ENCODE measurements at places on chromosomes 7 and 10. TPM values are rescaled to one million over a fixed set of nuclear protein-coding genes. Genes with fewer than 3 reads are reported as not detected.

DNA sequence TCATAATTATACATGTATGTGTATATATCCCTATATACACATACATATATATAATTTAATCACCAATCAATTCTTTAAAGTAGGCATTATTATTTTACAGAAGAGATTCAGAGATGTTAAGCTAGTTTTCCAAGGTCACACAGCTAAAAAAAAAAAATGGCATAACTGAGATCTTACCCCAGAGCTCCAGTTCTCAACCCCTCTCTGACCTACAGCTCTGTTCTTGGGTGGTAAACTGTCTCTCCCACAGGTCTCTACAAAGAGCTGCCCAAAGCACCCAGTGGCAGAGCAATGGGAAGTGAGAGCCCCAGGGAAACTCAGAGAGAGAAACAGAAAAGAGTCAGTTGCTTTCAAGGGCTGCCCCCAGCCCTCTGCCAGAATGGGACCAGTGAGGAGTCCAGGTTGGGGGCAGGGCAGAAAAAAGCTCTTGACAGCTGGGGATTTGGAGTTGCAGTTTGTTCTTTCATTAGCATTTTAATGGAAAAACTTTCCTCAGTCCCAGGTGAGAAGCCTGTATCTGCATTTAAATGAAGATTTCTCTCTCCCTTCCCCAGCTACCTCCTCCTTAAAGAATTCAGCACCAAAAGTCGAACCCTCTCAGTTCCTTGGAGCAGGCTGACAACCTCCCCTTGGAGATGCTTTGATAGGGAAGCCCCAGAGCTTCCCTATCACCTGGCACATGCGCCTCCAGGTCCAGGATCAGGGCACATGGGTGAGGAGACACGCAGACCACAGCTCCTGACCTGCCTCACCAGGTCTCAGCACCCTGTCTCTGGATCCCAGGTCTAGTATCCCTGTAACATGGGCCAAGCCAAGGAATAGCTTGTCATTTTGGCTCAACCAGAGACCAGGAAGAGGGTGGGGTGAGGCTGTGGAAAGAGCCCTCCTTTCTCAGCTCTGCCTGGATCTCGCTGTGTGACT, 388.1 kb downstream of the PLXNA4 start:
- DNase-seq = no peak

DNA sequence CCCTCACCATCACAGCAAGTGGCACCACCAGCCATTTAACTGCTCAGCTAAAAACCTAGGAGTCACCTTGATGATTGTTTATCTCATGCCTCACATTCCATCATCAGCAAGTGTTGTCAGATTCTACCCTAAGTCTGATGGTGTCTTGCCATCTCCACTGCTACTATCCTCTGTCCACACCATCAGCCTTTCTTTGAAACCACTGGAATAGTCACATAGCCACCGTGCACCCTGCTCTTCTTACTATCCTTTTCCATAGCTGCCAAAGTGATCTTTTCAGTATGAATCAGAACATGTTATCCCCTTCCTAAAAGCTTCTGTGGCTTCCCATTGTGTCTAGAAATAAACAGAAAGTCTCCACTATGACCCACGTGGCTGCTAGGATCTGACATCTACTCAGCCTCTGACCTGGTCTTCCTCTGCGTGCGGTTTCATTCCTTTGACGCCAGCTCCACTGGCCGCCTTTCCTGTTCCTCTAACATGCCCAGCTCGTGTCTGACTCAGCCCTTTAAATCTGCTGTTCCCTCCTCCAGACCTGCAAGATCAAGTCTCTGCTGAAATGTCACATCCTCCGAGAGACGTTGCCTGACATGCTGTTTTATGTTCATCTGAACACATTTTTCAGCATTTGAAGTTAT, 16.5 kb upstream of the CHN2 start:
- DNase-seq = peak; percentile 79

DNA sequence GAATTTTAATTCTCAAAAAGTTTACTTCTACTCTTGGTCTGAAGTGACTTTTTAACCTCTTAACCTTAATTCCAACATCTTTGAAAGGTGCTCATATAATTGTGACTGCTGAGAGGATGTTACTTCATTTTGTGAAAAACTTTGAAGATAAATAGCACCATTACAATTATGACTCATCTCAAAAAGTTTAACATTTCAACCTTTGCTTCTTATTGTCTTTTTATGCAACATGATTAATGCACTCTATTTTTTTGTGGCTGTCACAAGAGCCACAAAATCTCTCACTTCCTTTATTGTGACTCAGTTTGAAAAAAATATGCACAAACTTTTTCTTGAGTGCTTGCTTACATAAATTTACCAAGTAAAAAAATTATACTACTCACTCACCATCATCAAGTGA, 383.1 kb downstream of the LRRTM3 start:
- DNase-seq = no peak

- no peak for DNase-seq
Observed at GRCh38 chr7:16084370-16084769, 337.0 kb downstream of the CRPPA start.

DNA sequence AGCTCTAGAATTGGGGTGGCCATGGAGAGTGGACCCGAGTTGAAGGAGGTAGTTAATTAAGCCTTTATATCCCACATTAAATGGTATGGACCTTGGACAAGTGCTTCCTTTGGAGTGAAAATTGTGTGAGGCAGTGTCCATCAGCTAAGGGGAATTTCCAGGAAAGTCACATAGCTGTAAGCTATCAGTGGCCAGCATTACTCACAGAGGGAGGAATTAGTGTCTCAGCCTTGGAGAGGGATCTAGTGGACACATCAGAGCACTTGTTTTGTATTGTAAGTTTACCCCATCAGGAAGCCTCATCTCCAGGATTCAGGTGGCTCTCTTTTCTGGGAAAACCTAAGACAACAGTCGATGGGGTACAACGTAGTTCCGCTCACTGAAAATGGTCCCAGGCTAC, 416.7 kb downstream of the TFEC start:
- DNase-seq = no peak

- no peak for DNase-seq
Observed at GRCh38 chr10:63723741-63724140, 202.5 kb downstream of the REEP3 start.

Gene PRRT4
- 2.7 TPM for total RNA-seq

- DNase-seq = no peak
Observed at GRCh38 chr7:71526106-71526505, 394.2 kb downstream of the GALNT17 start.

DNA sequence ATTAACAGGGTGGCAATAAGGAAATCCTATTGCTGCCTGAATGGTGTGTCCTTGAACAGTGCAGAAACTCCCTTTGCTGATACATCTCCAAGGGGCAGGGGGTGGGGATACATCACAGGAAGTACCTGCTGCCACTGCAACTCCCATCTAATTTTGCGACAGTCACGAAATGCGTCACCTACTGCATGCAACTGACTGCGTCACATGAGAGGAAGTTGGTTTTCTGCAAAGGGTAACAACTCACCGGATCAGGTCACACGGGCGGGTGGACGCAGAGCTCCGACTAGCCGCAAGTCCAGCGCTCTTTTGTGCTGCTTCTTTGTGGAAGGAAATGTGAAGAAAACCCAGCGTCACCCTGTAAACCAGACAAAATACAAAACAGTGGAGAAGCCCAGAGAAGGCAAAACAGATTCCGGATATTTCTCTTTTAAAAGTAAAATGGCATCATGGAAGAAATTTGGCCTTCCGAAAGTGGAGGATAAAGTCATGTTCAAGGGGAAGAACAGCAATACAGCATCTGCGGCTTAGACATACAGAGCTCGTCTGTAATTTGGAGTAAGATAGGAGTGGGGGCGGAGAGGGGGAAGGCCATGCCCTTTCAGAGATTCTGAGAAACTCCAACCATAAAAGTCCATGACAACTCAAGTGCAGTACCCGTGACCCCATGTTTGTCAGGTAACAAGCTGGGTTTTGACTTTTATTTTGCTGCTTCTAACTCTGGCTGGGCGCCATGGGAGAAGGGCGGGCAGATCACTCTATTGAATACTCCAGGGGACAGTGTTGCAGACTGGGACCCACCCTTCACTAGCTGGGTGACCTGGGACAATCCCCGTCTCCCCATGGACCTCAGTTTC, 32.3 kb upstream of the PLEKHS1 start:
- DNase-seq = no peak

GRCh38 chr10:24617771-24618396, 105.8 kb downstream of the ARHGAP21 start:
- DNase-seq = peak; percentile 70

DNA sequence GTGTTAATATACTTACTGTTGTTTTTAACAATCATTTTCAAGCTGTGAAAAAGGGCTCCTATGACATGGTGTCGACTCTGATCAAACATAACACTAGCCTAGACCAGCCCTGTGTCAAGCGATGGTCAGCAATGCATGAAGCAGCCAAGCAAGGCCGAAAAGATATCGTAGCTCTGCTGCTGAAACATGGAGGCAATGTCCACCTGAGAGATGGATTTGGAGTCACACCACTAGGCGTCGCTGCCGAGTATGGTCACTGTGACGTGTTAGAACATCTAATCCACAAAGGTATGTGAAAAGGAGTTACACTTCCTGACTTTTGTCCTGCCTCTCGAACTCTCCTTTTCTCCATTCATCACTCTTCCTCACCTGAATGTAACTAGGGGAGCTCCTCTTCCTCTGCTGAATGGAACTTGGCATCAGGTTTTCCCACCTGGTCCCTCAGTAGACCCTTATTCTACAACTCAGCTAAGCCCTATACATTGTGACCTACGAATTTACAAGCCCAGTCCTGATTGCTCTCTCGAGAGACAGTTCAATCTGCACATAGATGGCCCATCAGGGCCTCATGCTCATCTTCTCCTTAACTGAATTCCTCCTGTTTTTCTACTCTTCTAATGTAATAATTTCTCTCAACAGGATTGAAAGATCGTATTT, 23.0 kb downstream of the ASB15 start:
- DNase-seq = peak; percentile 73

Gene NME8
- not detected for total RNA-seq

GRCh38 chr10:69895759-69896158, 94.1 kb downstream of the COL13A1 start:
- DNase-seq = no peak
